ENCODE measurements at places on chromosomes 12 and 14. TPM values are rescaled to one million over a fixed set of nuclear protein-coding genes. Genes with fewer than 3 reads are reported as not detected.
A peak's percentile ranks its signal among the peaks of the same experiment; 100 is the strongest.

DNA sequence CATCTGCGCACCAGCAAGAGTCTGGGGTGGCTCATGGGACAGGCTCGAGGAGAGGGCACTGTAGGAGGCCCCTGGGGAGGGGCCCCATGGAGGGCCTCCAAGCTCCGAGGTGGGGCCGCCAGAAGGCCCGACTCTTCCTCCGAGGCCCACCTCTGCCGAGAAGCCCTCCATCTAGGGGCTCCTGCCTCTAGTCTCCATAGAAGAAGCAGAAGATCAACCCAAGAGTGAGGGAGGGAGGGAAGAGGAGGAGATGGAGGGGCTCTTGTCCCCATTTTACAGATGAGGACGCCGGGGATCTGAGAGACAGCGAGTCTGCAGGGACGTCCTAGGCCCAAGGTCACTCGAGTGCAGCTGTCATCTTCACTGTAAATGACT lies 41.2 kb downstream of the DIO3 start:
- DNase-seq = no peak

DNA sequence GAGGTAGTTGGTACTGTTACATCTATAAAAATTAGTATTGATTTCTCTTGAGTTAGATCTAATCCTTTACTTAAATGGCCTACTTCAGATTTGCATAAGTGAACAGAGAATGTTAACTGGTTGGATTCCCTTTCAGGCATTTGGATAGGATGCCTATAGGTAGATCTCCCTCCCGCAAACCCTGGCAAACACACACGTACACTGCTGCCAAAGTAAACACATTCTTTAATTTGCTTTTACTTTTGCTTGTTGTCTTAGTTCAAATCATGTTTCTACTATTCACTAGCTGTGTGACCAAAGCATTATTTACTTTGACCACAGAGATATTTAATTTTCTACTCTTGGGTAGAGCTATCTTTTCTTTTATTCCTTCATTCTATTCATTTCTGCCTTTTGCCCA lies 936.1 kb upstream of the FBXO33 start:
- DNase-seq = no peak

DNA sequence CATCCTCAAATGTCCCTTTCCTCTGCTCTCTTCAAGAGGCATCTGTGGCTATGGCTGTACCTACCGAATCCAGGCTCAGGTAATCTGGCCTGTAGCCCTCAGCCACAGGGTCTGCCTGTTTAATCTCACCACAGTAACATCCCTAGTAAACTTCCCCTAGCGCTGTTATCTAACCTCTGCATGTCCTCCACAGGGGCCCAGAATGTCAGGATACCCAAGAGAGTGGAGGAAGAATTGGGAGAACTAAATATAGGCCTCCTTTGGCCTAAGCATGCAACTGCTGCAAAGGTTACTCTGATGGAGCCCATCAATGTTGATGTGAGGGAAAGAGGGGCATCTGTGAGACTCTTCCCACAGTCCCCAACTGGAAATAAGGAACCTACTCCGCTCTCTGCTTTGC lies 63.2 kb upstream of the IFNG-AS1 start:
- DNase-seq = no peak

DNA sequence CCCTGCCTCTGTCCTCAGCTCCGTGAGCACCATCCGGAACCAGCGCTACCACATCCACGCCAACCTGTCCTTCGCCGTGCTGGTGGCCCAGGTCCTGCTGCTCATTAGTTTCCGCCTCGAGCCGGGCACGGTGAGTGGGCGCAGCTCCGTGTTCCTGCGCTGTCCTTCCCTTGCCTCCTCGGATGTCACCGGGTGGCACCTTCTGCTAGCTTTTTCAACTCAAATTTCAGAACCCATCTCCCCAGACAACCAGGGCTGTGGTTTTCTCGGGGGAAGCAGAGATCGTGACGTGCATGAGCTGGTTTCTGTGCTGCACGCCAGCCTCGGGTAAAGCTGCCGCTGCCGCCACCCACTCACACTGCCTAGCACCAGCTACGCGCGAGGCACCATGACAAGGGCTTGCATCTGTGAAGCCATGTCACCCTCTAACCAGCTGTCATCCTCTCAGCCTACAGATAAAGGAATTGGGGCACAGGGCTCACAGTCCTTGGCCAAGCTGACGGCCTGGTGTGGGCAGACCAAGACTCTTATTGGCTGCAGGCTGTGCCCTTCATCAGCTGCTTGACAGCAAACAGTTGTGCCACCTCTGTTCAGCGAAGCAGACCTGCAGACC lies 152.1 kb downstream of the ADGRD1 start:
- DNase-seq = no peak

- no peak for DNase-seq
Measured at GRCh38 chr12:70659077-70659606, 21.9 kb upstream of the PTPRB start.

DNA sequence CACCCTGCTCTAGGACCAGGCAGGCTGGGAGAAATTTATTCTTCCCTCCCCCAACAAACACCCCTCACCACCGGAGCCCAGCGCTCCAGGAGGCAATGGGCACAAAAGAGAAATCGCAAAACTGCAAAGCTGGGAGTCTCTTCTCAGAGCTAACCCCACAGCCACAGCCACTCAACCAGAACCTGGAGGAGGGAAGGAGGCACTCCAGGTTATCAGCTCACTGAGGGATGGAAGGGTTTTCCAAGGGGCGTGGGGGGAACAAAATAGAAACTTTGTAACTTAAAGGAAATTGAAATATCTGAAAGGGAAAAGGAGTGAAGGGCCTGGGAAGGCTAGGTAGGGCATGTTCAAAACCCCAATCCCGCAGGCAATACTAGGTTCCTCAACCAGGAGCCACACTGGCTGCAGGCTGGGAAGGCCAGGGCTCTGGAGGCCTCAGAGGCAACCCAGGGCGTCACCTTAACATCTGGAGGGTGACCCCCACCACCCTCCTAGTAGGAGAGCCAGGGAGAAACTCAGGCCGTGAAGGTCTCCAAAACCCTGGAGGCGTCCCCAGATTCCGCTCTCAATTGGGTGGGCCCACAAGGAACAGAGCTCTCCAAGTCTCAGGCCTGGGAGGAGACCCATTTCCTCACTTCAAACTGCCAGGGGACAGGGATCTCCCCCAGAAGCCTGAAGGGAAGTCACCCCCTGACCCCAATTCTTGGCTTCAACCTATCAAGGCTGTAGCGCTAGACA lies 3.2 kb downstream of the KDM2B start:
- peak; percentile 47 for DNase-seq

EIF5 gene
- total RNA-seq = 428 TPM

- no peak for DNase-seq
Measured at GRCh38 chr12:105252901-105253300, 16.9 kb upstream of the APPL2 start.

- DNase-seq = no peak
Measured at GRCh38 chr12:100666588-100666987, 93.1 kb downstream of the GAS2L3 start.

DCN gene
- 371 TPM for total RNA-seq

GRCh38 chr12:16300122-16300521 lies 22.6 kb upstream of the SLC15A5 start:
- no peak for DNase-seq

- peak; percentile 50 for DNase-seq
Measured at GRCh38 chr12:116382686-116383530, 105.4 kb upstream of the MED13L start.

SERPINA1 gene
- 25.4 TPM for total RNA-seq

PPP4R4 gene
- total RNA-seq = 0.45 TPM

DNA sequence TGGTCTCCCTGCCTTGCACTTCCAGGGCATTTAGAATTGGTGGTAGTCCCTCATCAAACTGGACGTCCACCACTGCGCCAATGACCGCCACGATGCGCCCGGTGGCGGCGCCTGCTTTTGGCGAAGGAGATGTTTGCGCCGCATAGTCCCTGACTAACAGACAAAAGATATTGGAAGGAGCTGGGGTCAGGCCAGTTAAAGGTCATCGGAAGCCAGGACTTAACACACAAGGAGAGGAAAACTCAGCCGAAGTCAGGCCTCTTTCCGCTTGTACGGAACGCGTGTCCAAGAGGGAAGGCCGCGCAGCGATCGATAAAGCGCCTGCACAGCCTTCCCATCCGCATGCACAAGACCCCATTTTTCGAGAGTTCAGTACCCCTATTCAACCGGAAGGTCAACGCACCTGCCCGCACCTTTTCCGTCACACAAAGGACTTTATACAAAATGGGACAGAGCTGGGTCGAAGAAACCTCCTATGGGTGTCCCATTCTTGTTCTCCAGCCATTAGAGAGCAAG lies 525 bp downstream of the ATP5F1B start:
- DNase-seq = peak; percentile 15

GRCh38 chr14:103867020-103867419 lies 19.6 kb upstream of the PPP1R13B start:
- no peak for DNase-seq

IL22 gene
- not detected for total RNA-seq

- DNase-seq = peak; percentile 76
Measured at GRCh38 chr12:52091869-52092268, 12.4 kb downstream of the SMIM41 start.

GRCh38 chr12:59716043-59716442 lies 120.2 kb downstream of the SLC16A7 start:
- no peak for DNase-seq

LRRK2 gene
- 27.6 TPM for total RNA-seq

DNA sequence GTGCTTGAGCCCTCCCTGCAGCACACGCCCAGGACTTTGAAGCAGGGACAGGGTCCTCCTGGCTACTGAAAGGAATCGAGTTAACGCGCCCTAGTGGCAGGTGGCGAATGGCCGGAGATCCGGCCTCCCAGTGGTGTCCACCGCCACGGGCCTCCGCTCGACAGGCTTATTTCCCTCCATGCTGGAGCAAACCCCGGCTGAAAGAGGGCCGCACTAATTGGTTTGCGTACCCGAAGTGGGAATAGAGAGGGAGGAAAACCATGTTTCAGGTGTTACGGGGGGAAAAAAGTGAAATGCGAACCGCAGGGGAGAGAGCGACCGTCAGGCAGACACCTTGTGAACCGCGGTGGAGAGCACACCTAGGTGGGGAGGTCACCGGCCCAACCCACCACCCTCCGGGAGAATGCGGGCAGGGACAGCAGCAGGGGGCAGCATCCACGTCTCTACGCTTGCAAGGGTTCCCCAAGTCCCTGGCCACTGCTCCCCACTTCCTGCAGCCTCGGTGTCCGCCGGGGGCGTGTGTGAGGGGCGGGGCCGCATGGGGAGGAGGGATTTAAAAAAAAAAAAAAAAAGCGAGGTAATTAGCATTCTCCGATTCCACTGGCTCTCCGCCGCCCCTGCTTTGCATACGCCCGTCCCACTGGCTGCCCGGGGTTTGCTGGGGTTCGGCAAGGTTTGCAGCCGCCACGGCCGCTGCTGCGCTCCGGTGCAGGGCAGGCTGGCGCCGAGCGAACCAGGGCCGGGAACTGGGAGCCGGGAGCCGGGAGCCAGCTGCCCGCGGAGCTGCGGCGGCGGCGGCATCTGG lies 224.6 kb upstream of the CRY1 start:
- DNase-seq = peak; percentile 98

DNA sequence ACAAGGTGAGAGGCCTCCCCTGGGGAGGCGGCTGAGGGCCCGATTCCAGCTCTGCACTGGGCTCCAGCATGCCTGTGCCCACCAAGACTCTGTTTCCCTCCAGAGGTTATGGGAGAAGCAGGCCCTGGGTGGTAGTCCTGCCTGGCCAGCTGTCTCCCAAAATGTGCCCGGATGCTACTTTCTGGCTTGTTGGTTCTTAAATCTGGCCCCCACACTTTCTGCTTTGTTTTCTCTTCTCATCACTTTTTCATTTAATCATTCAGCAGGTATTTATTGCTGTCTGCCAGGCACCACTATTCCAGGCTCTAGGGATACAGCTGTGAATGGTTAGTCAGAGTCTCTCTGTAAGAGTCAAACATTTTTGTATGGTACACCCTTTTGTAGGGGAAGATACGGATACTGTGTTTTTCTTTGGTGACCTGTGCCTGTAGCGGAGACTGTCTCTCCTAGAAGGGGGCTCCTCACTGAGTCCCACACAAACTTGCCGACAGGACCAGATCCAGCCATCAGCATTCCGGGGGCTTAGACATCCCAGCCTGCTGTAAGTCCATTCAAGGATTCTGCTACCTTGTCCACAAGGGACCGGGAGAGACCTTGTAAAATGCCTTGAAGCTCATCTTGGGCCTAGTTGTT lies 3.8 kb downstream of the DHRS2 start:
- no peak for DNase-seq

DNA sequence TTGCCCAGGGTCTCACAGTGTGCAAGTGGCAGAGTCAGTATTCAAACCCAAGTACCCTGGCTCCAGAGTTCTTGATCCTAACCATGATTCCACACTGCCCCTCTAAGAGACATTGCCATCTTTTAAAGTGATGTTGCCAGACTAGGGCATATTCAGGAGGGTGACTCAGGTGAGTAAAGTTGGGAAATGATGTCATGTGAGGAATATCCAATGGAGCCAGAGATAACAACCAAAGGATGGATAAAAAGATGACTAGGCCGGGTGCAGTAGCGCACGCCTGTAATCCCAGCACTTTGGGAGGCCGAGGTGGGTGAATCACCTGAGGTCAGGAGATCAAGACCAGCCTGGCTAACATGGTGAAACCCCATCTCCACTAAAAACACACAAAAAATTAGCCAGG lies 85.6 kb downstream of the SMOC1 start:
- DNase-seq = no peak

DNA sequence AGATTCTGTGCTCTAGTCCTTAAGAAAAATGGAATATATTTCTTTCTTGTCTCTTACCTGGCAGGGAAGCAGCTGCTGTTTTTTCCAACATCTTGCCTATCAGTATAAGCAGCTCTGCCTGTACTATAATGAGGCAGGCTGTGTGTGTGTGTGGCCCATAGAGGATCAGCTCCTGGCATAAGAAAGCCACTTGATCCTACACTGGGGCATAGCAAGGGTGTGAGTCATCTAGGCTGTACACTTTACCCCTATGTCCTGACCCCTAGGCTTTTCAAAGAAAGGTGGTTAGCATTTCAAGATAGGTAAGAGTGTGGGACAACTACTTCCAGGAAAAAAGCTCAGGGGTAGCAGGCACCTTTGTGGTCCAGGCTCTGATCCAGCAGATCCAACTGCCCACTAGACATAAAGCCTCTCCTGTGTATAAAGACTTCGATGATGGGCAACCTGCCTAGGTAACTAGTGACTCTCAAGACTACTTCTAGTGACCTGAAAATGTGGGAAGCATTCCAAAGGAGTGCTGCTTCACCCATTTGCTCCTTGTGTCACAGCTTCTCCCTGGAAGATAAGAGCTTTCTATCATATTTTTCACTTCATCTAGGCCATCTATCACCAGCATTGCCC lies 4.9 kb upstream of the SENP1 start:
- no peak for DNase-seq

DNA sequence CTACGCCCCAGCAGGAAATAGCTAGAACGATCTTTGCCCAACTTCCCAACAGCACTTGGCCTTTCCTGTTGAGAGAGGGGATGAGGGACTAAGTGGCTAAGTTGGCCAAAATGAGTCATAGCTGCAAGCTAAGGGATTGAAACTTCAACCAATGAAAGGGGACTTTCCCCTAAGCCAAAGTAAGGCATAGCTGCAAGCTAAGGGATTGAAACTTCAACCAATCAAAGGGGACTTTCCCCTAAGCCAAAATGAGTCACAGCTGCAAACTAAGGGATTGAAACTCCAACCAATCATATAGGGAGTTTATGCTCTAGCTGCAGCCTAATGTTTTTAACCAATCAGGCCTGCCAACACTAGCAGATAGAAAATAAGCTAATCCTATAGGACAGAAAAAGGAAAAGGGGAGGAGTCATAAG lies 100.5 kb upstream of the SSTR1 start:
- no peak for DNase-seq

GRCh38 chr14:101495827-101496775 lies 65.2 kb upstream of the DIO3 start:
- no peak for DNase-seq
